CD14-positive monocyte (primary cell): ENCODE measurements at places on chromosomes 5 and 9. TPM values are rescaled to one million over a fixed set of nuclear protein-coding genes. Genes with fewer than 3 reads are reported as not detected.

DNA sequence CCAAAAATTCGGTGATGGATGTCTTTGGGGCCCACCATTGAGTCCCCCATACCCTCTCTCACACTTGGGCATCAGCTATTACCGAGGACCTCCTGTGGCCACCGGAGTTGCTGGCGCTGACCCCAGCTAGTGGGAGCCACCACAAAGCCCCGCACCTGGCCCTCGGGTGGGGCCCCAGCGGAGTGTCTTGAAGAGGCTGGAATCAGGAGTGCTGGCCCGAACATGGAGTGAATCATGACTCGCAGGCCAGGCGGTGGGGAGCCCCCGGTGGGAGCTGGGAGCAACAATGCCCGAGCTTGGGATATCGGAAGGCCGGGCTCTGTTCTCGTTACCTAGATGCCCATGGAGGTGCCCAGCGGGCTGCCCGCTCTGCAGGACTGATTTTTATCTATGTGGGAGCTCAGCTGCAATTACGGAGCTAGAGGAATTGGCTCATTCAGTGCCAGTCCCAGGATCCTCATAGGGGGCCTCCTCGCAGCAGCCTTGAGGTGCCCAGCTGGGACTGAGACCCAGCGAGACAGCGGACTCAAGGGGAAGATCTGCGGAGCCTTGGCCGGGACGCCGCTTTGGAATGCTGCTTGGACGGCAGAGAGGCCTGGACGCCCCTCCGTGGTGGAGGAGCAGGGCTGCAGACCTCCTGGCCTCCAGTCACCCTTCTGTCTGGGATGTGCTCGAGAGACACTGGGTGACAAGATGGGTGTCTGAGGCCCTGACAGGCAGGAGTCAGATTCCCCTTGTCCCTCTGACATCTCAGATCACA lies 70.8 kb downstream of the PSMB7 start:
- no peak for DNase-seq
- H3K4me1 ChIP-seq = no peaks in the 10 kb centered on the region
- H3K27ac ChIP-seq = no peak overlapping the region
- peaks cover 100% of the 10 kb centered on the region for H3K36me3 ChIP-seq

DNA sequence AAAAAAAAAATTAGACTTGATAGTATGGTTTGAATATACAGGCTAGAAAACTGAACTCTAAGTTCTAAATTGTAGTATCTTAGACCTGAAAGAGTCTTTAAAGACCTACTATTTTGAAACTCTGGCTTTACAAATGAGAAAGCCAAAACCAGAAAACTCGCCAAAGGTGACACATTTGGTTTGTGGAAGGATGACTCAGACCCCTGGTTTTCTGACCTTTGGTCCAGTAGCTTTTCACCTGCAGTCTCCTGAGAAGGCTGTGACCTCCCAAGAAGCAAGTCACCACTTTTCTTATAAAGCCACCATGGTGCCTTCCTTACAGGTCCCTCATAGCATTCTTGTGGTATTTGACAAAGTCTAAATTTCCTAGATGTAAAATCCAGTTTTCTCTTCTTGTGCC lies 102.1 kb upstream of the CEP78 start:
- no peak overlapping the region for H3K4me3 ChIP-seq
- no peaks in the 10 kb centered on the region for H3K27me3 ChIP-seq
- peaks cover 10% of the 10 kb centered on the region for H3K4me1 ChIP-seq
- no peak for DNase-seq
- H3K27ac ChIP-seq = no peak overlapping the region
- no peaks in the 10 kb centered on the region for H3K36me3 ChIP-seq

GRCh38 chr9:4743131-4743875 lies 2.3 kb upstream of the AK3 start:
- no peaks in the 10 kb centered on the region for H3K36me3 ChIP-seq
- H3K4me3 ChIP-seq = no peak overlapping the region
- H3K27me3 ChIP-seq = no peaks in the 10 kb centered on the region
- no peak overlapping the region for H3K27ac ChIP-seq

- peaks cover 6% of the 10 kb centered on the region for H3K36me3 ChIP-seq
- H3K27me3 ChIP-seq = no peaks in the 10 kb centered on the region
- no peak for DNase-seq
These were observed 80.6 kb upstream of the LRRTM2 start for GRCh38 chr5:138955671-138956295.

DNA sequence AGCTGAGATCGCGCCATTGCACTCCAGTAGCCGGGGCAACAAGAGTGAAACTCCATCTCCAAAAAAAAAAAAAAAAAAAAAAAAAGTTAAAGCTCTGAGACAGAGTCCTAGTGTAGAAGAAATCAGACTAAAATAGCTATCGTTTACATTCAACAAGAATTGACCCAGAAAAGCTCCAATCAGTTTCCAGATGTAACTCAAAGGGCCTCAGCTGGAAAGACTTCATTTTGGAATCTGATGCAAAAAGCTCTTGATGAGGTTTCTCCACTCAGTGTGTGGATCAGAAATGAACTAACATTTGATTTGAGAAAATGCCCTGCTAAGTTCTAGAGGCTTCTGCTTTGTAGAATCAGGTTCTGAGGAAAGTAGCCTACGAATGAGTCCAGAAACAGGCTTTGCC lies 7.2 kb upstream of the C1QTNF2 start:
- DNase-seq = no peak
- H3K36me3 ChIP-seq = no peaks in the 10 kb centered on the region
- H3K4me3 ChIP-seq = no peak overlapping the region
- H3K4me1 ChIP-seq = no peaks in the 10 kb centered on the region
- H3K27ac ChIP-seq = no peak overlapping the region

- H3K4me1 ChIP-seq = peaks cover 7% of the 10 kb centered on the region
- DNase-seq = no peak
- H3K27me3 ChIP-seq = peaks cover 2% of the 10 kb centered on the region
- no peak overlapping the region for H3K27ac ChIP-seq
These were observed 6.1 kb upstream of the ANGPTL2 start for GRCh38 chr9:127128341-127129072.

Gene ZDHHC11B
- polyA plus RNA-seq = not detected in 2 replicates

Gene FGF1
- polyA plus RNA-seq = not detected

Gene SLC6A3
- polyA plus RNA-seq = not detected in 2 replicates

Gene FCN1
- polyA plus RNA-seq = 7,680 TPM
